Activated CD4-positive, alpha-beta T cell treated with anti-CD3 and anti-CD28 coated beads, Interleukin-2, amount 50 U/mL, for 4 hours (primary cell): ENCODE measurements at places on chromosomes 7 and 10.

GRCh38 chr10:133405844-133406527, 12.0 kb downstream of the MTG1 start:
- no peak for DNase-seq

DNA sequence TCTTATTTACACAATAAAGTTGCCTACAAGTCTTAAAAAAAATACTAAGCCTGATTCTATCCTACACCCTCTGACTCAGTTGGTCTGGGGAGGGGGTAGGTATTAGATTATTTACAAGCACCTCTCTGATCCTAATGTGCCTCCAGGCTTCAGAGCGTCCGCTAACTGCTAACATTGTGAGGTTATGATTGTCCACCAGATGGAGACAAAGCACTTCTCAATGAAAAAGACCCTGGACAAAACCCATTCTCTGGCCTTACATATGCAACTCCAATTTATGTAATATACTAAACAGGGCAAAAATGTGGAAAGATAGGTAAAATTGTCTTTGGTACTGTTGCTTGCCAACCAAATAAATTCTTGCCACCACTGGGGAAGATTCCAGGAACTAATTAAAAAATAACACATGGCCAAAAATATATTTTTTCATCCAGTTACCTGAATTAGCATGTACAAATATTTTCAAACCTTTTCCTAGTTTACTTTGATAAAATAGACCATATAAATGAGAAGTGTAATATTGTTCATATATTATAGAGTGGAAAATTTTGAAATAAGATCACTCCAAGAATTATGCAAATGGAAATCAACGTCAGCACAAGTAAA, 92.4 kb downstream of the KIF20B start:
- no peak for DNase-seq

GRCh38 chr10:21494191-21495001, 31.1 kb downstream of the SKIDA1 start:
- no peak for DNase-seq

GRCh38 chr10:107919626-107920235, 755.2 kb upstream of the SORCS1 start:
- no peak for DNase-seq

DNA sequence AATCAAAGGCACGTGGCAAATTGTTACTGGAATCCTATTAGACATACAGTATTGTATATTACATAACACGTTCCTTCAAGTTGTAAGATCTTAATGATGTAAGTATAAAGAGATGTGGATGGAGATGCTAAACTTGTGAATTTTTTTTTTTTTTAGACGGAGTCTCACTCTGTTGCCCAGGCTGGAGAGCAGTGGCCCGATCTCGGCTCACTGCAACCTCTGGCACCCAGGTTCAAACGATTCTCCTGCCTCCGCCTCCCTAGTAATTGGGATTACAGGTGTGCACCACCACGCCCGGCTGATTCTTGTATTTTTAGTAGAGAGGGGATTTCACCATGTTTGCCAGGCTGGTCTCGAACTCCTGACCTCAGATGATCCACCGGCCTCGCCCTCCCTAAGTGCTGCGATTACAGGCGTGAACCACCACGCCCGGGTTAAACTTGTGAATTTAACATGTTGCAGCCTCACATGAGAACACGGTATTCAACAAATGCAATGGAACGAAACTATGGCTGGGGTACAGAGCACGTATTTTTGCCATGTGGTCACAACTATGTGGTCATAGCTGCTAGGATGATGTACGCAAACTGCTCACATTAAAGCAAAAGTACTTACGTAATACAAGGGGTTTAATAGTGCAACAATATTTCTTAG, 818 bp upstream of the SUPV3L1 start:
- DNase-seq, result peak; percentile 10

GRCh38 chr10:108783897-108784296, 1139.4 kb downstream of the XPNPEP1 start:
- no peak for DNase-seq

DNA sequence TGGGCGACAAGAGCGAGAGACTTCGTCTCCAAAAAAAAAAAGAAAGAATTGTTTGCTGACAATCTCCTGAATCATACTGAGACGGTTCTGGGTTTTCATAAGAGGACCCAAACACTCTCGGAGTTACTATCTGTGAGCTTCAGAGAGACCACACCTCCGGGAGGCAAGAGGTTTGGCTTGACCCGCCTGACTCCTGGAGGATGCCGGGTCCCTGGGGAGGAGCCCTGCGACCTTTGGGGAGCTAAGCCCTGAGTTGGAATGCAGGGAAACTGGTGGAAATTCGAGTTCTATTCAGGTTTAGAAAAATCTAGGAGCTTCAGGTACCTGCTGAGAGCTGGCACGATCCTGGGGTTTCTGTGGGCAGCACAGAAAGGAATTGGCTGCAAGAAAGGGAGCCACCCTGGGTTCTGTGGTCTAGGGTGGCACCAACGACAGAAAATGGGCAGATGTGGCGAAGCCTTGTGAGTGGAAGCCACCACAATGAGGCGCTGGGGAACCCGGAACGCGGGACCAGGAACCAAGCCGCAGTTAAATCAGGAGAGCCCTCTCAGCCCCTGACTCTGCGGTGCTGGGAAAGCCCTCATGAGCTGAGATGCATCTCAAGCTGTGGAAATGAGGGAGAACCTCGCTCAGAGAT, 21.9 kb upstream of the GATAD1 start:
- DNase-seq, result no peak

DNA sequence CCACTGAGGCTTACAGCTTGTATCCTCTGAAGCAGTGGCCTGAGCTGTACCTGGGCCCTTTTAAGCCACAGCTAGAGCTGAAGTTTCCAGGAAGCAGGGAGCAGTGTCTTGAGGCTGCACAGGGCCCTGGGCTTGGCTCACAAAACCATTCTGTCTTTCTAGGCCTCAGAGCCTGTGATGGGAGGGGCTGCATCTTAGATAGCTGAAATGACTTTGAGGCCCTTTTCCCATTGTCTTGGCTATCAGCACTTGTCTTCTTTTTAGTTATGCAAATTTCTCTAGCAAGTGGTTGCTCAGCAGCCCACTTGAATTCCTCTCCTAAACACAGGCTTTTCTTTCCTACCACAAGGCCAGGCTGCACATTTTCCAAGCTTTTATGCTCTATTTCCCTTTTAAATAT, 864.2 kb downstream of the REEP3 start:
- no peak for DNase-seq

- DNase-seq, result no peak
These were observed 803 bp downstream of the RAPGEF5 start for GRCh38 chr7:22356010-22356691.

DNA sequence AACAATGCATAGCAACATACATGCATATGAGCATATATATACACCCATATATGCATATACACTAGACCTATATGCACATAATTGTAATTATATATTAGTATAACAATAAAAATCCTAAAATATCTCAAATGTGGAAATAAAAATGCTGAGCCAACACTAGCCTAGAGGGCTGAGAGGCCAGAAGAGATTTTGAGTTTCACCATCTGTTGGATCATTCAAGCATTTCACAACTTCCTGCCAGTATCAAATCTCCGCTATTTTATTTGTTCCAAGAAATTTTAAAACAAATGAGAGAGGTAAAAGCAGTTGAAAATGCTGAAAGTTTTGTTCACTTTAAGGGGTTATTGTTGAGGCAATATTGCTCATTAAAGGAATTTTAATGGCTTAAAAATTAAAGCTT, 187.0 kb downstream of the PCDH15 start:
- no peak for DNase-seq

GRCh38 chr7:24828891-24829661, 71.8 kb upstream of the GSDME start:
- DNase-seq, result no peak

- no peak for DNase-seq
These were observed 21.1 kb downstream of the UNC5B start for GRCh38 chr10:71233482-71233892.

DNA sequence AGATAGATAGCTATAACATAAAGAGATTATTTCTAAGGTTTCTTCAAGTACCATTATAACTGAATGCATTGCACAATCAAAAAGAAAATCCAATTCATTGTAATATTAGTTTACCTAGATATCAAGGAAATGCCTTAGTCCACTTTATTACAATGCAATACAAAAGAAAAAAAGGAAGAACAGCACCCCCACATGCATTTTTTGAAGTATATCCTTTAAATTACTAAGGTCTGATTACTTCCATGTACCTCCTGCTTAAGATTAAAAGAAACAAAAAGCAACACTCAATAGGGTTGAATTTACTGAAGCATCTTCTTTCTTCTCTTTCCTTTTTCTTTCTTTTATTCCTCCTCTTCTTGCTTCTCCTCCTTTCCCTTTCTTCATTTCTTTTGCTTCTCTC, 973.8 kb upstream of the LRRTM3 start:
- no peak for DNase-seq

GRCh38 chr7:84144480-84144879, 50.1 kb downstream of the SEMA3A start:
- DNase-seq, result no peak

GRCh38 chr7:105794741-105795729, 81.4 kb downstream of the ATXN7L1 start:
- DNase-seq, result no peak

DNA sequence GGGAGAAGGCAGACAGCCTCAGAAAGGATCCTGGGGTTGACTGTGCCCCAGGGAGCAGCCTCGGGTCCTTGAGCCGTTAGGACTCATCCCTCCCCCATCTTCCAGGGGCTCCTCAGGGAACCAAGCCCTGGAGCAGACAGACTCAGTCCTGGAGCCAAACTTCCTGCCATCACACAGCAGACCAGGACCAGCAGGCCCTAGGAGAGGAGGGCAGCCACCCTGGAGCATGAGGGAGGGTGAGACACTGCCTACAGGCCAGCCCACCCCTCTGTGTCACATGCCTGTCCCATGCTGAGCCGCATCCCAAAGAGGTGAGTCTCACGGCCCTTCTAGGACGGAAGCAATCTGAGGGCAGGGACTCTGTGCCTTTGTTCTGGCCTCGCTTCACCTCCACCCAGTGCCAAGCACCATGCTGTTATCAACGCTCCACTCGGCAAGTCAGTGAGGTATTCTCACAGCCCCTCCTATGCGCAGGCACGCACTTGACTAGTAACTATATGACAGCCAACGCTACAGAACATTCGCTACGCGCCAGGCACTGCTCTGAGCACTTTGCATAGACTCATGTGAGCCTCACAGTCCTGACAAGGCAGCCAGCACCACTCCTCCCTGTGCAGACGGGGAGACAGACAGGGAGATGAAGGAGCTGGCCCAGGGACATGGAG, 19.1 kb downstream of the MAD1L1 start:
- DNase-seq, result no peak

- DNase-seq, result no peak
These were observed 16.9 kb upstream of the GGCT start for GRCh38 chr7:30521532-30521931.

DNA sequence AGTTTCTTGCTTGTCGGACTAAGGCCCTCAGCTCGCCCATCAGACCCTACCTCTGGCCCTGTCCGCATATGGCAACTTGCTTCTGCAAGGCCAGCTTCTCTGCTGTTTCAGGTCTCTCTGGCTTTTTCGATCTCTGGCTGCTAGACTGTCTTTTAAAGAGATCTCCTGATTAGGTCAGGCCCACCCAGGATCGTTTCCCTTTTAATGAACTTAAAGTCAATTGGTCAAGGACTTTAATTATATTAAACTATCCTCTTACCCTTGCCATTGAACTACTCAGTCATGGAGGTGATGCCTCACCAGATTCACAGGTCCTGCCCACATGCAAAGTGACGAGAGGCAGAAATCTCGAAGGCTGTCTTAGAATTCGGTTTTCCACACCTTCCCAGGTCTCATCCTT, 670.9 kb downstream of the GATA3 start:
- DNase-seq, result no peak

GRCh38 chr10:58647376-58648112, 134.9 kb downstream of the BICC1 start:
- DNase-seq, result no peak

- no peak for DNase-seq
These were observed 332.7 kb upstream of the MAGI2 start for GRCh38 chr7:79786187-79786586.

GRCh38 chr10:24951201-24952142, 934 bp downstream of the PRTFDC1 start:
- no peak for DNase-seq
